IMR-90 (cell line): ENCODE measurements at places on chromosomes 6 and 20. TPM values are rescaled to one million over a fixed set of nuclear protein-coding genes. Genes with fewer than 3 reads are reported as not detected.

The CCN6 gene
- not detected in 2 replicates for polyA plus RNA-seq

DNA sequence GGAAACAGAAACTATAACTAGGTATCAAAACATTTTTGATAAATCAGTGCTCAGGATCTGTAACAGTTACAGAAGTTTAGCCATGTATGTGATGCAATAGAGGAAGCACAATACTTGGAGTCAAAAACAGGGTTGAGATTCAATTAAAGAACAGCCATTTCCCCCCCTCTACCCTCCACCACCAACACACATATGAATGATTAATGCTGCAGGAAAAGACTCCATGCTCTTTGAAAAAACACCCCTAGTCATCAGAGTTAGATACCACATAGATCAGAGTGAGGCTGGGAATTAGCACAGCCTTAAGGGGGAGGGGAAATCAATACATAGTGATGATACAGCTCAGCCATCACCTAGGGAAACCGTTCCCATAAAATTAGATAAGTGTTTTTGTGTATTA lies 108.9 kb upstream of the EMILIN3 start:
- DNase-seq, result no peak

DNA sequence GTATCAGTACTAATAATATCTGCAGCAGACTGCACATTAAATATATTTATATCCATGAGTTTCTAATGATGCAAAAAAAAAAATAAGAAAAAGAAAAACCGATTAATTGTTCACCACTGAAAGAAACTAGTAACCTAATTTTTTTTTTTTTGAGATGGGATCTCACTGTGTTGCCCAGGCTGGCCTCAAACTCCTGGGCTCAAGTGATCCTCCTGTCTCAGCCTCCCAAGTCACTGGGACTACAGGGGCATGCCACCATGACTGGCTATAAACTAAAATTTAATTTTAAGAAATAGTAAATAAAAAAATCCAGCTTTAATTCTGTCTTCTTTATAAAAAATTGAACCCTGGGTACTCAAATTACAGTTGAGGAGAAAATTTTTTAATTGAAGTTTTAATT lies 358.2 kb downstream of the QKI start:
- DNase-seq, result no peak

The SLC32A1 gene
- not detected in 2 replicates for polyA plus RNA-seq

DNA sequence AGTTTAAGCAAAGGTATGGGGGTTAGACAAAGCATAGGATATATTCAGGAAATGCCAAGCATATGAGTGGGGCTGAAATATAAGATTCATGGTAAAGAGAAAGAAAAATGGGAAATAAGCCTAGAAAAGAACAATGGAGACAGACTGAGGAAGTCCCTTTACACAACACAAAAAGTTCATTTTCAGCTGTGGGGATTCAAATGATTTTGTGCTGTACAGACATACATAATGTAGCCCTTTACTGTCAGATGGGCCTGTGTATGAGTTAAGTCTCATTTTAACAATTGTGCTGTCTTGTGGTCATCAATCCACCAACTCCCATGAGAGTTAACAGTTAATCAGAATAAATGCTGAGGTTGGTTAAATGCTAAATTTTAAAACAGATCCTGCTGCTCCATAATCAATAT lies 37.2 kb downstream of the REV3L start:
- DNase-seq, result no peak

GRCh38 chr6:140909625-140910024 lies 1223.1 kb upstream of the GJE1 start:
- DNase-seq, result peak; percentile 68

GRCh38 chr6:34239500-34239825 lies 2.8 kb downstream of the HMGA1 start:
- DNase-seq, result no peak

GRCh38 chr6:143561105-143561704 lies 49.7 kb upstream of the FUCA2 start:
- DNase-seq, result no peak

- DNase-seq, result peak; percentile 29
These were observed 5.2 kb downstream of the STK38 start for GRCh38 chr6:36542041-36542440.

- DNase-seq, result no peak
These were observed 70.8 kb downstream of the NDUFAF5 start for GRCh38 chr20:13855613-13856012.

DNA sequence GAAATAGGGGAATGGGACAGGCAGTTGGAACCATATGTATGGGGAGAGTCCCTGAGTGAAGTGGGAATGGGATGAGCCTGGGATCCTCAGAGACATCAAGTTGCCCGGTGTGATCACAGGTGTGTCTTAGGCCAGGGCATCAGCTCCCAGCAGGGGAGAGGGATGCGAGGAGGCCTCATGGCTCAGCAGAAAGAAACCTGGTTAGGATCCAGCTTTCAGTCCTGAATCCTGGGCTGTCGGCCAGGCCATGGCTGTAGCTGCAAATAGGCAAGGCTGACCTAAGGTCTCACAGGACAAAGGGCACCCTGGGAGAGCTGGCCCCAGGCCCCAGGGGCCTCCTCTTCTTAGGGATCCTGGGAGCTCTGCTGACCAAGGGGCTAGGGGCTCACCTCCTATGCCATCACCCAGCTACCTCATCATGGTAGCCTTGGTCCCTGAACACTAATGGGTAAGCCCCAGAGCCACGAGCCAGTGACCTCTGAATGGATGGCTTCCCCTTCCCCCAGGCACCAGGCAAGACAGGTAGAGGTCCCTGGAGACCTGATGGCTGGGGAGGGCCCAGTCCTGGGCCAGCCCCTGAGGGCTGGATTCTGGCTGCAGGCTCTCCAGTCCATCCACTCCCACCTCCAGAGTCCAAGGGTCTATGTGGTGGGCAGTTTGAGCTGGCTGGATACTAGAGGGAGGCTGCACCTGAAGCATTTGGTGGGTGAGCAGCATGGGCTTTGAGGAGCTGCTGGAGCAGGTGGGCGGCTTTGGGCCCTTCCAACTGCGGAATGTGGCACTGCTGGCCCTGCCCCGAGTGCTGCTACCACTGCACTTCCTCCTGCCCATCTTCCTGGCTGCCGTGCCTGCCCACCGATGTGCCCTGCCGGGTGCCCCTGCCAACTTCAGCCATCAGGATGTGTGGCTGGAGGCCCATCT lies at the start of gene SLC22A7:
Gene SLC22A7 (plus strand): TSS at position 617 of the 921 bp plus-strand sequence. CDS start 99 bp downstream, at position 716.
- DNase-seq, result no peak

The PKIB gene
- polyA plus RNA-seq, result 5.6 and 6.3 TPM in 2 replicates

- DNase-seq, result peak; percentile 40
These were observed 21.5 kb upstream of the GTSF1L start for GRCh38 chr20:43748274-43748673.

- DNase-seq, result no peak
These were observed 75.0 kb downstream of the IRF4 start for GRCh38 chr6:466564-466963.

GRCh38 chr6:112330879-112331265 lies 16.3 kb upstream of the RFPL4B start:
- no peak for DNase-seq

DNA sequence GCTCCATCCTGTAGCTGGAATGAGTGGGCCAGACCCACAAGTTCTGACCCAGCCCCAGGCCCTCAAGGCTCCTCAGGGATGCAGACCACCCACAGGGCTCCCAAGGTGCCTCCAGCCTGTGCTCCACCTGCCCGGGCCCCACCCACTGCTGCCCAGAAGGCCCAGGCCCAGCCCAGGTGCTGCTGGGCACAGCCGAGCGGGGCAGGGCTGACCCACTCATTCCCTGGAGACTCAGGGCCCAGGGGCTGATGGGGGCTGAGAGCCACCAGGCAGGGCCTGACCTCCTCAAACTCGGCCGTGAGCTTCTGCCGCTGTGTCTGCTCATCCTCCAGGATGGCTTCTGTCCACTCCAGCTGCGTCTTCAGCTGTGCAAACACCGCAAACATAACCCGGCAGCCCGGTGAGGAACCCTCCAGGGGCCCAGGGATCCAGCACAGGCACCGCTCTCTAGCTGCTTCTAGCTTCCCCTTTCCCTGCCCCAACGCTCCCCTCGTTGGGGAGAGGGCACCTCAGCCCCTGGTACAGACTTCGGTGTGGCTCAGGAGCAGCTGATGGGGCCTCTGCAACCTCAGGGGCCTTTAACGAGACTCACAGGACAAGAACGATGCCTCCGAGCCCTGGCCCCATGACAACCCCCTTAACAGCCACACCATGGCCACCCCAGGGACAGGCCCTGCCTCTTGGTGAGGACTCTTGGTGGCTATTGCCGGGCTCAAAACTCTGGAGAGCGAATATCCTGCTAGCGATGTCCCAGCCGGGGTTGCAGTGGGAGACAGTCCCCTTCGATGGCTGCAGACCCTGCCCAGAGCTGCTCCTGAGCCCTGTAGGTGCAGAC lies 46.0 kb downstream of the DSTN start:
- no peak for DNase-seq

DNA sequence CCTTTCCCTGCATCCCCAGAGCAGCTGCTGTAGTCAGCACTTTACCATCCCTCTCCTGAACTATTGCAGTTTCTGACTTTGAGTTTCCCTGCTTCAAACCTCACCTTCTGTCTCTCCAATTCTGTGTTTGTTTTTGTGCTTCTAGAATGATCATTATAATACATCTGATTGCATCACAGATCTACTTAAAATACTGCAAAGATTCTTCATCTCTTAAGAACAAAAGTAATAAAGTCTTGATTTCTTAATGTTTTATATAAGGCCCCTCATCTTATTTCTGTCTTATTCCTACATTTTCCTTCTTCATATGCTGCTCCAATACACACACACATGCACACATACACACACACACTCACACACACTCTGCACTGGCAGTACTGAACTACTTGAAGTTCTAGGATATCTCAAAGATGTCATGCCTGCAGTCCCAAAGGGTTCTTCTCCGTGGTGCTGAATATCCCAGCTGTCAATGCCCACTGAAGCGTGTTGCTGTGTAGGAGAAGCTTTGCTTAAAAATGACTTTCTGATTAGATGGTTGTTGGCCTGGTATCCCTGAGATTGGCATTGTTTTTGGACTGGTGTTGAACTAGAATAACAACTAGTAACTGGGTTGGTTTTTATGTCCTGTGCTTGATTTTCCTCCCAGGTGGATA lies 97.2 kb downstream of the MAP3K4 start:
- peak; percentile 33 for DNase-seq

GRCh38 chr20:36599912-36600345 lies 5.7 kb upstream of the RAB5IF start:
- no peak for DNase-seq

DNA sequence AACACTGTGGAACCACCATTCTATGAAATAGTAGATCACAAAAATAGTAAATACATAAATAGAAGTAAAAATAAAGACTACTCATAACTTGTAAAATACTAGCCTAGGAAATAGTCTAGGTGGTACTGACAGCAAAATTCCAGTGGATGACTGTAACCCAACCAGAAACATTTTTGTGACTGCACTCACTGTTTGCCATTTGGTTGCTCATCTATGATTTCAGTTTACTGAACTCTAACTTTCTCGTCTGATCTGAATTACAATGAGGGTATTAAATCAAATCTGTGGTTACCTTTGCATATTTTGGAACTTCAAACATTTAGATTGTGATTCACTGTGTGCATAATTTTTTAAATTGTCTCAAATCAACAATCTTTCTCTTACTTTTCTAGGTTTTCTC lies 151.1 kb downstream of the KHDC1L start:
- peak; percentile 83 for DNase-seq

- DNase-seq, result no peak
These were observed 391.8 kb downstream of the CDH4 start for GRCh38 chr20:61643656-61644377.

The PAK5 gene
- not detected in 2 replicates for polyA plus RNA-seq

DNA sequence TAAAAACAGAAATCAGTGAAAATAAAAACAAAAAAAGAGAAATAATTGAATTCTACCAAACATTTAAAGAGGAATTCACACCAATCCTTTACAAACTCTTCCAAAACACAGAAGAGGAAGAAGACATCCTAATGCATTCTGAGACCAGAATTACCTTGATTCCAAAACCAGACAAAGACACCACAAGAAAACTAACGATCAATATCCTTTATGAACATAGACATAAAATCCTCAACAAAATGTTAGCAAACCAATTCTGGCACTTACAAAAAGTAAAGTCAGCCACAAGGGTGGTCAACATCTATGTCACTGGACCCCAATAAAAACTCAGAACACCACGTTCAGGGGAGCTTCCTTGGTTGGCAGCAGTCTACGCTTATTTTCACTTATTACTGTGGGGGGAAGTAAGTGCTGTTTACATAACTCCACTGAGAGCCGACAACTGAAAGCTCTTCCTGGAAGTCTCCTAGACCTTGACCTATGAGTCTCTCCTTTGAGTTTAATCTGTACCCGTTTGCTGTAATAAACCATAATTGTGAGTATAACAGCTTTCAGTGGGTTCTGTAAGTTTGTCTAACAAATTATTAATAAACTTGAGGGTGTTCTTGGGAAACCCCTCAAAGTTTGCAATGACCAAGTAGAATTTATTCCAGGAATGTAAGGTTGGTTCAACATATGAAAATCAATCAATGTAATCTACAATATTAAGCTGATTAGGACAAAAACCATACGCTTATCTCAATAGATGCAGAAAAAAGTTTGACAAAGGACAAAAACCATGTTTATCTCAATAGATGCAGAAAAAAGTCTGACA lies 24.5 kb downstream of the GZF1 start:
- no peak for DNase-seq

DNA sequence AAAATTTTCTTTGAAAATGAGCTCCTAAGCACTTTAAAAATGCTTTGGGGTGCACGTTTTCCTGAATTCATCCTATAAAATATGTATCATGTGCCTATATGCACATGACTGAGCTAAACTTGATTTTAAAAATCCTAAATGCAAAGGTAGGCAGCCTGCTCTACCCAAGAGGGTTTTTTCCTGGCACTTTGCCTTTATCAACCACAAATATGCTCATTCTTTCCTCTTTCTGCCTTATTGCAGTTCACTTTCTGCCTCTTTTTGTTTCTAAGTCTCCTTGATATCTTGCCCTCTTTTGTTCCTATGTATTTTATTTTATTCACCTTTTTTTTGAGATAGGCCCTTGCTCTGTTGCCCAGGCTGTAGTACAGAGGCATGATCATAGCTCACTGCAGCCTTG lies 229.3 kb downstream of the GRM1 start:
- no peak for DNase-seq

The PDE10A gene
- 3.4 and 3.9 TPM in 2 replicates for polyA plus RNA-seq

The PABPC1L gene
- 76.6 and 82.4 TPM in 2 replicates for polyA plus RNA-seq

The FKBP1A gene
- 513 and 528 TPM in 2 replicates for polyA plus RNA-seq

- DNase-seq, result peak; percentile 28
These were observed 43.6 kb upstream of the SLC32A1 start for GRCh38 chr20:38680500-38681306.

GRCh38 chr6:13383328-13384163 lies 55.2 kb upstream of the TBC1D7 start:
- peak; percentile 54 for DNase-seq

GRCh38 chr20:7829031-7829430 lies 111.2 kb downstream of the HAO1 start:
- DNase-seq, result no peak

DNA sequence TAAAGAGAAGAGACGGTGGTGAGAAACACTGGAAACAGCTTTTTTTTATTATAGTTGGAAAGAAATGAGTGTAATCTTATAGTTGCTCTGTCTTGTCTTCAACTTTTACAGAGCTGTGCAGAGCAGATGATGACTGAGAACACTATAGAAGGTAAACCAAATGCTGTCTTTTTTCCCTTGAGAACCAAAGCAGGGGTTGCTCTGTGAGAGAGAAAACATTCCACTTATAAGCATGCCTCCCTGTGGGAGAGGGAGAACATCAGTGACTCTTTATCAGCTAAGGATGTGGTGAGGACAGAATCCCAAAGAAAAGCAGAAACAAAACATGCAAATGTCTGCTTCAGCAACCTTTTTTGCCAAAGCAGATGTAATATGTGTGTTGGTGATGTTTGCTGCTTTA lies 179.3 kb upstream of the HDDC2 start:
- DNase-seq, result no peak
